ENCODE measurements at places on chromosomes 5 and 9.

DNA sequence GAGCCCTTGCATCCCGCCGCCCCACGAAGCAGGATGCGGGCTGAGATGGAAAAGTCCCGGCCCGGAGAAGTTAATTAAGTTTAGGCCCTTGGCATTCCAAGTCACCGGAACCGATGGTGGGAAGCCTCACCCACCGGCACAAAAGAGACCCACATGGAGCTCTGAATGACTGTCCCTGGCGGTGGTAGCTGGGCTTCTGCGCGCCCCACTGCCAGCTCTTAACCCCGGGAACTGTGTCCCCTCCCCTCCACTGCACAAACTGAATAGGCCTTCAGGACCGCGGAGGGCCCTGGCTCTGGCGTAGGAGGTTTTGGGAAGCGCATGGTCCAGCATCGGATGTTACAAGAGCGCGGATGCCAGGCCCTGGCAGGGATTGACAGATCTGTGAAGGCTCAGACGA lies 291.1 kb upstream of the TUT7 start:
- no peak for DNase-seq

DNA sequence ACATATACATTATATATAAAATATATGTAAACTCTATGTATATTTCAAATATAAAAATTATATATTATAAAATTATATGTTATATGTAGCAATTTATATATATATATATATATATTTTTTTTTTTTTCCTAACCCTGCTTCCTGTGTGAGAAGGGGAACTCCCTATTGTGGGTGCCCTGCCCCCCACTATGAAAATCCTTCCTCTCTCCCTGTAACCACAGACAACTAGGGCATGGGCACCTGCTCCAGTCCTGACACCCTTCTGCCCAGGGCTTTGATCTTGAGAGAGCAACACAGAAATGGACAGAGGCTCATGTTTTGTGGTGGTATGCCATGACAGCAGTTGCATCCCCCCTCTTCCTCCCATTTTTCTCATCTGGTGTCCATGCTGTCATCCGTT lies 148.7 kb upstream of the IL12B start:
- DNase-seq = no peak

- no peak for DNase-seq
Observed at GRCh38 chr5:38809388-38810359, 36.1 kb upstream of the OSMR start.

GRCh38 chr9:91428927-91429351 lies 5.3 kb upstream of the NFIL3 start:
- DNase-seq = no peak

DNA sequence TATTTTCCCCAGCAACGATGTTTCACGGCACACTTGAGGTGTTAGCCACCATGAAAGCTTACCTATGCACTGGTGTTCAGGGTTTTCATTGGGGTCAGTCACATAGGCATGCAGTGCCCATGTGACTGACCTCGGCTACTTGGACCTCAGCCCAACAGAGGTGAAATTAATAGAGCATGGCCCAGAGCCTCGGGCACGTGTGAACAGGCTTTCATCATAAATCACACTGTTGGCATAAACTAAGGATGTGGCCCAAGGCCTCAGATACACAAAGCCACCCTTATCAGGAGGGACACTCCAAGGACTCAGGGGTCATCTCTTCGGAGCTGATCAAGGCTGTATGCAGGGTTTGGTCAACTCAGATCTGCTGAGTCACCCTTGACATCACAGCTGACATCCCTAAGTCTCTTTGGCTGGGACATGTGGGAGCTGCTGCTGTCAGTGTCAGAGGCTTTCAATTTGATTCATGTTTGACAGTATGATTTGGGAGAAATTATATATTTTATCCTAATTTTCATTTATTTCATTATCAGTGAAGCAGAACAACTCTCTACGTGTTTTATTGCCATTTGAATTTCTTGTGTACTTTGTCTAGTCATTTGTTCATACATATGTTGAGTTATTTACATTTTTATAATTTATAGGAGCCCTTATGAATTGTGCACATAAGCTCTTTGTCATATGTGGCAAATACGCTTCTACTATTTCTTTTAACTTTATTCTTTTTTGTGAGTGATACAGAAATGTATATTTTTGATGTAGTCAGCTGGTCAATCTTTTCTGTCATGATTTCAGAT lies 59.7 kb upstream of the ANKRD33B start:
- DNase-seq = no peak

DNA sequence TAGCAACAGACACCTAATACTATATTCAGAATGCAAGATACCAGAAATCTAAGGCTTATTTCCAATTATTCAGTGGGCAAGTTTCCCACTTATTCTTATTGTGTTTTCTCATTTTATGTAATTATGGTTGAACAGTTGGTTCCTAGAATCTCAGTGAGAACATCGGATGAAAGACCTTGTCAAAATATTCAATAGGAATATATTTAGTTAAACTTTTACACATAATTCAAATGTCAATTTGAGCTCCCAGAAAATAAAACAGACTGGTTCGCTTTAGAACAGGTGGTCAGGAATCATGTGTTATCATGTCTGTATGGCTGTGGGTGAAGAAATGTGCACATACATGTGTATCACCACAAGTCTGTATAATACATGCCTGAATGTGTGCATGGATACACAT lies 447.8 kb downstream of the MED10 start:
- no peak for DNase-seq

- no peak for DNase-seq
Observed at GRCh38 chr9:104784098-104784497, 20.2 kb downstream of the NIPSNAP3B start.

GRCh38 chr5:36606036-36606427 lies 374 bp upstream of the SLC1A3 start:
- DNase-seq = no peak

GRCh38 chr9:82130331-82131042 lies 141.9 kb downstream of the SPATA31D1 start:
- DNase-seq = no peak

GRCh38 chr9:91407580-91408318 lies 15.9 kb downstream of the NFIL3 start:
- DNase-seq = no peak

- DNase-seq = no peak
Observed at GRCh38 chr5:86838083-86838482, 220.3 kb downstream of the COX7C start.

DNA sequence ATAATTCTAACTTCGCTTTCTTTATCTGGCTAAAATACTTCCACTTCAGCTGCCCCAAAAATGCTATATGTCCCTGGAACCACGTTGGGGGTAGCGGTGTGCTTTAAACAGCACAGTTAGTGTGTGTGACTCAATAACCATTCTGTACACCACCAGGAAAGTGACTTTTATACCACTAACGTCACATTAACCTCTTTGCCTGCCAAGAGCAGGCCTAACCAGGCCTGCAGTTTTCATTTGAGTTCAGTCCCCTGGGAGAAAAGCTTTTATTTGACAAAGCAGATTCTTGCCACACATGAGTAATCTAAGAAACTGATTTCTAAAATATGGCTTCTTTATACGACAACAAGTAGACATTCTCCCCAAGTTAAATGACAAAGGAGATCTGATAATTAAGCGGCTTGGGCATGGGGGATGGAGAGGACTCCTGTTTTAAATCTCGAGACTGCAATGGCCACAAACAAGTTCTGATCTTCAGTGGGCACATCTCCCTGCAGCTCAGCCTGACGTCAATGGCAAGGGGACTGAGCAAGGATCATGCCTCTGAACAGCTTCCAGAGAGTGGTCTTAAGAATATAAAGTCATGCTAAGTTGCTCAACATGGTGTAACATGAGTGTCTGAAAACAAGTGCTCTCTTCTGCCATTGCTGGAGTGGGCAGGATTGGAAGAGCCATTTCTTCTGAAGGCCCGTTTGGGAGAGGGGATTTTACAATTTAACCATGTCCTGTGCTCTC lies 91.8 kb downstream of the GLIS3 start:
- no peak for DNase-seq

DNA sequence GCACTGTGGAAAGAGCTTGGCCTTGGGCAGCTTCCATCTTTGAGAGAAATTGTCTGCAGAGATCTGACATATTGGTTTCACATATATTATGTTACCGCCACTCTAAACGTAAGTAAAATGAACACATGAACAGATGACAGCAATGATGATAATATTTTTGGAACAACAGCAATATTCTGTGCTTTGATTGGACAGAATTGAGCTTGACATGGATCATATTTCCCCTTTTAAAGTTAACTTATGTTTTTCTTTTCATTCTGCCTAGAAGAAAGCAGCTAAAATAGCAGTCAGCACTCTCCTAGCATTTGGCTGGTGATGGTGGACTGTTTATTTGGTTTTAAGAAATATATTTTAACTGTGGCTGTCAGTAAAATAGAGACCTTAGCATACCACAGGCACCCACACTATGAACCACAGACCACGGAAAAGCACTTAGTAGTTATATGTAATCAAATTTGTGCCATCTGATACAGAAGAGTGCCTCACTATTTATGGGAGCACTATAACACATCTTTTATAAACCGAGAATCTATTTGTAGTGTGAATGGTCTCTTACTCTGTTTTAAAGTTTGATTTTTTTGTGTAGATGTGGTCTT lies 1.8 kb upstream of the CFAP95 start:
- DNase-seq = no peak

- no peak for DNase-seq
Observed at GRCh38 chr9:105206821-105207699, 37.4 kb upstream of the SLC44A1 start.

DNA sequence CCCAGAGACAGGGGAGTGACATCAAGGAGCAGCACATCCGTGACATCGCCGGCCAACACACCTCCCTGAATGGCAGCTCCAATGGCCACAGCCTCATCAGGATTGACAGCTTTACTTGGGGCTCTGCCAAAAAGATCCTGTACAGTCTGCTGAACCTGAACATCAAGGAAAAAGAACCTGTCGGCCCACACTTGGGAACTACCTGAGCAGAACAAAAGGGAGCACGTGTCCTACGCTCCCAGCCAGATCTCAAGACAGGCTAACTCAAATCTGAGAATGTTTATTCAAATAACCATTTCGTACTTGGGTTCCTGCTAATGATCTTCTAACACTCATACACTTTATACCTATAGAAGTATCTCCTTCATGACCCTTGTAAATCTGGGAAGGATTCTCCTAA lies 15.3 kb downstream of the HSPA9 start:
- DNase-seq = no peak

DNA sequence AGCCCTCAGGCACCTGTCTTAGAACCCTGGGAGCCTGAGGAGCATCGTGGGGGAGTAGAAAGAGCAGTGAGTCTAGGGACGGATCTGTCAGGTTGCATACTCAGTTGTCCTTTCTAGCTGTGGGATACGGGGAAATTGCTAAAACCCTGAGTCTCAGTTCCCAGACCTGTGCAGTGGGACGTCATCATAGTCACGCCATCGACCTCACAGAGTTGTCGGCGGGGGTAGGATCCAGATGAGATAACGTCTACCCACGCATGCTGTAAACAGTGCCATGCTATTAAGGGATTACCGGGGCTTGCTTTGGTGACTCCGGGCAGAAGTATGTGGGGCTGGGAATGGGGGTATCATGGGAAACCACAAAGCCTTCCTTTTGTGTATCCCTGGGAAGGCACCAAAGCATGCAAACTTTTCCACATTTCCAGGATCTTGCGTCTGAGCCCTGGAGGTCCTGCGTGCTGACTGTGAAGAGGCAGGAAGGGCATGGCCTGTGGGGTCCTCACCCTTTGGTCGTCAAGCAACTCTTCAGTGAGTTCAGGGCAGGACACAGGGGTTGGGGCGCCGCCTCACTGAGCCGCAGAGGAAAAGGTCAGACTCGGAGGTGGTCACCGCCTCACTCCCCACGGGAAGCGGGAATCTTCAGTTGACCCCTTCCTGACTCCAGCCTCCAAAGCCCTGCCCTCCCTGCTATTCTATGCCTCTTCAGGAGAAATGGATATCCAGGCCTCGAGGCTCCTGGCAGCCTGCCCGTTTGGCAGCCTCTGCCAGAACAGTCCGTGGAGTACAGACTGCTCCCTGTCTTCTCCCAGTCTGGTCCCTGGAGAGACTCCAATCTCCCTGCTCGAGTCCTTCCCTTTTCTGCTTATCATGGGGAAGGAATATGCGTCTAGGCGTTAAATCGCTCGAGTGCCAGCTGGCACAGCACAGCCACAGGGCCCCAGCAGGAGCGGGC lies 186.8 kb upstream of the KLF9 start:
- DNase-seq = no peak

GRCh38 chr5:139850423-139851016 lies 54.9 kb downstream of the PSD2 start:
- no peak for DNase-seq

GRCh38 chr5:44495280-44495679 lies 106.1 kb upstream of the FGF10 start:
- no peak for DNase-seq

- no peak for DNase-seq
Observed at GRCh38 chr9:132460240-132460639, 50.2 kb downstream of the CFAP77 start.

DNA sequence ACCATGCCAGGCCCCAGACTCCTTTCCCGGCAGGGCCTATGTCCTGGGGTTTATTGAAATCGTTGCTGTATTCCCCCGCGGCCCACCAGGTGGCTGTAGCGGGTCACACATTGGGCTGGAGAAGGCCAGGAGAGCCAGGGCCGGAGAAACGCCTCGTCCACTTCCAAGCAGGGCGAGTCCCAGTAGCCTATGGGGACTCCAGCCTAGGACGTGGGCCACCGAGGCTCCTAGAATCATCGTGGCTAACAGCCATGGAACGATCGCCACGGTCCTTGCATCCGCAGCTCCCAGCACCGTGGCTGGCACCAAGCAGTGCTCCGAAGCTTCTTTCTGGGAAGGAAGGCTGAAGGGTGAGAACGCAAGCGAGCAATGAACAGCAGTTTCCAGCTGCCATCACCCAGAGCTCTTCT lies 87.7 kb downstream of the ENTREP1 start:
- no peak for DNase-seq

DNA sequence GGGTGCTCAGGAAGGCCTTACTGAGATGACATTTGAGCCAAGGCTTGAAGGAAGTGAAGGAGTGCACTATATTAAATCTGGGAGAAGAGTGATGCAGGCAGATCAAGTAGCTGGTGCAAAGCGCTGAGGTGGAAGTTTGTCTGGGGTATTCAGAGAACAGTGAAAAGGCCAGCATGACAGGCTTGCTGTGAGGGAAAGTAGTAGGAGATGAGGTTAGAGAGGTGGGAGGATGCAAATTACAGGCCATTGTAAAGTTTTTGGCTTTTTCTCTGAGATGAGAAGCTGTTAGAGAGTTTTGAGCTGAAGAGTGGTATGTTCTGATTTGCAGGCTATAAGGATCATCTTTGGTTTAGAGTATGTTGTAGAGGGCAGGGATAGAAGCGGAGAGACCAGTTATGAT lies 80.8 kb upstream of the GRHPR start:
- DNase-seq = no peak

GRCh38 chr5:547086-547924 lies 23.1 kb upstream of the SLC9A3 start:
- no peak for DNase-seq

DNA sequence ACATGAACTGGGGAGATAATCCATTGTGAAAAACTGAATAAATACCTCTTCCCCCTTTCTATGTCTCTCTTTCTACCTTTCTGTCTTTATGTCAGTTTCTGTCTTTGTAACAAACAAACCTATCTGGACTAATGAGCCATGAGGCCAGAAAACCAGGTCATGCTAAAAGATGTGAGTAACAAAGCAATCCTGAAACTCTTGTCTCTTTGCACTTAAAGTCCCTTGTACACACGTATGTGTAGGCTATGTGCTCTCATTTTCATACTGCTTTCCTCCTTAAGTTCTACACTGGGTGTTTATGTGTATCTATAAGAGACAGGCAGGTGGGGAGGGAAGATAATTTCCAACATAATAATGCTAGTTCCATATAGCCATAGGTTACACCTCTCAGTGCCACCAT lies 123.8 kb upstream of the PTGER4 start:
- no peak for DNase-seq

GRCh38 chr5:155628346-155628745 lies 614.8 kb downstream of the KIF4B start:
- no peak for DNase-seq
